ENCODE measurements at places on chromosomes 3 and 15.

- DNase-seq: no peak
Measured at GRCh38 chr3:45881078-45882022, 5.0 kb upstream of the CCR9 start.

DNA sequence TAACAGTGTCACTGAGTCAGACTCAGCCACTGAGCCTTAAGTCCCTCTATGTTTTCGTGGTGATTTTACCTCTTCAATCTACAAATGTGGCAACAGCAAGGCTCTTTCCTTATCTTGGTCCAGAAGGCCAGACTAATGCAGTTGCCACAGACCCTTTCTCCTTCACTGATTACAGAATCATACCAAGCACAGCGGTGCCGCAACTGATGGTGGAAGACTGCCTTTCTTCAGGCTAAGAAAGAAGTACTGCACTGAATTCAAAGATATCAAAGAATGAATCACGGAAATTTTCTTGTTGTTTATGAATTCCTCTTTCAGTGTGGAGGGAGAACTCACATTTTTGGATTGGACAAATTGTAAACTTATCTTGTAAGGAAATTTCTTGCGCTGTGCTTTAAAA, 18.6 kb downstream of the DCP1A start:
- no peak for DNase-seq

- DNase-seq: peak; percentile 82
Measured at GRCh38 chr3:120622870-120623726, 27.0 kb downstream of the NDUFB4 start.

DNA sequence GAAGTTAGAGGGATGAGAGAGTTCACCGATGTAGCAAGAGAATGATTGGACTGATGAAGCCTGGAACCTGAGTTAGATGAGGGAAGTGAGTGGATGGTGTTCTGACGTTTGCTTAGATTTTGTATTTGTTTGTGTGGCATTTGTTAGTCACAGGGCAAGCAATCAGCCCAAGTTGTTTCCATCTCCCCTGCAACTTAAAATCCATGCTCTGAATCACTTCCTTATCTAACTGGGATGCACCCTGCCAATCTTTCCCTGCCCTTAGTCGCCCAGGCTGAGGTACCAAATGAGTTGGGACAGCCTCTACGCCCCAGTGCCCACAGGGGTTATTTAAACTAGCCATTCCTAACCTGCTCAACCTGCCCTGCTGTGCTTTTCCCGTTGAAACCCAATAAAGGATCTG, 12.6 kb downstream of the PAQR5 start:
- no peak for DNase-seq

GRCh38 chr3:58693940-58694850, 27.6 kb upstream of the FAM3D start:
- no peak for DNase-seq

- DNase-seq: peak; percentile 35
Measured at GRCh38 chr15:59349680-59350420, 22.8 kb downstream of the MYO1E start.

GRCh38 chr3:191296041-191296541, 33.1 kb upstream of the CCDC50 start:
- DNase-seq: no peak

- DNase-seq: no peak
Measured at GRCh38 chr15:72154316-72154715, 36.1 kb downstream of the SENP8 start.

DNA sequence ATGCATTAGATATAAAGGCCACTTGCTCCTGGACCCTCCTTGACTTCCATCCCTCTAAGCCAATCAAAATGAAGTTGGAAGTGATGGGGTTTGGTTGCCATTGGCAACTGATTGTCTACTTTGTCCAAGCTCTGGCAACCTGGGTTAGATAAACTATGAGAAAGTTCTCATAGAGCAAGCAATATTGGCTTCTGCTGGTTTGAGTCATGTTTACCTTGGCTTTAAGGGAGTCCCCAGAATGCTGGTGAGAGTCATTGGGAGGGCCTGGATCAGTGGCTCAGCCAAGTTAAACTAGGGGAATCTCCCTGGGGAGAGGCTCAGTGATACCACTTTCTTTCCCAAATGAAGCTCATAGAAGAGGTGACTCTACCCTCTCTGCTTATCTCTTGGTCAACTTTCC, 176.3 kb upstream of the ROPN1 start:
- no peak for DNase-seq

DNA sequence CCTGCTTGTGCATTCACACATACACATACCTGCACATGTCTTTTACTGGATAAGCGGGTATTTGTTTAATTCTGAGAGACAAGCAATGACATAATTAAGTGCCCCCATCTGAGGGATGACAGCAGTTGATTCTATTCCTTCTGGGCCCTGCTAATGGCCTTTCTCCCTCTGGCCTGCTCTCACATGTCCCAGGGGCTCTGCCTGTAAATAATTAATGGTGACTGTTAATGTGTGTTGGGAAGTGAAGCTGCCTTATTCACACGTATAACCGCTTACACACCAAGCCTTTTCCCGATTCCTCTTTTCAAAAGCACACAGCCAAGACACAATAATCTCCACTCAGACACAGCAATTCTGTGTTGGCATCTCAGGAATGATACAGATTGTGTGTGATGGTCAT, 47.8 kb downstream of the LRRK1 start:
- no peak for DNase-seq

- DNase-seq: no peak
Measured at GRCh38 chr15:80514071-80514780, 110.0 kb downstream of the ARNT2 start.

- peak; percentile 67 for DNase-seq
Measured at GRCh38 chr15:74203914-74204431, 1.4 kb upstream of the STRA6 start.

DNA sequence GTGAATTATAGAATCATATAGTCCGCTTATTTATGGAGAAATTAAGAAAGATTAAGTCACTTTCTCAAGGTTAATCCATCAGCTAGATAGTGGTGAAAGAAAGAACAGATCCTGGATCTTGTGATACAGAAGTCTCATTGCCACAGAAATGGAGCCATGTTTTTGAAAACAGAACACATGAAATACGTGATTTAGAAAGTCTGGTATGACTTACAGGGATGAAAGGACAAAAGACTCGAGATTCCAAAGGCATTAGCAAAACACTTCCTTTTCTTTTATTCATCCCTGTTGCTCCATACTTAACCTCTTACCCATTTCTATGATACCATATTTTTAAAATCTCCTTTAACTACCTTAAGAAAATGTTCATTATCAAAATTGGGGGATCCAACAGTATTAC, 40.0 kb upstream of the TEX9 start:
- DNase-seq: no peak

GRCh38 chr15:68205954-68206539, 915 bp upstream of the CALML4 start:
- peak; percentile 83 for DNase-seq

DNA sequence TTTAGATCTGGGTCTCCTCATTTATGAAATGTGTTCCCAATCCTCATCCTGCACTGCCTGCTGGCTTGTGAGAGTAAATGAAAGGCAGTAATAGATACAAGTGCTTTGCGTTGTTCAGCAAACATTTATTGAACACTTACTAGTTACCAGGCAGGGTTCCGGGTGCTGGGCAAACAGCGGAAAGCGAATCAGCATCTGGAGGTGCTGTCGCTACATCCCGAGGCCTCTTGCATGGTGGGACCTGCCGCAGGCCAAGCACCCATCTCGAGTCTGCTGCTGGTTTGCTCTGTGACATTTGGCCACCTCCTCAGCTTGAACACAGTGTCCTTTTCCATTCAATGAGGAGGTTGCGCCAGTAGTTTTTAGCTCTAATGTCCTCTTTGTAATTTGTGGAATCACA, 24.8 kb downstream of the TRAK1 start:
- DNase-seq: no peak

DNA sequence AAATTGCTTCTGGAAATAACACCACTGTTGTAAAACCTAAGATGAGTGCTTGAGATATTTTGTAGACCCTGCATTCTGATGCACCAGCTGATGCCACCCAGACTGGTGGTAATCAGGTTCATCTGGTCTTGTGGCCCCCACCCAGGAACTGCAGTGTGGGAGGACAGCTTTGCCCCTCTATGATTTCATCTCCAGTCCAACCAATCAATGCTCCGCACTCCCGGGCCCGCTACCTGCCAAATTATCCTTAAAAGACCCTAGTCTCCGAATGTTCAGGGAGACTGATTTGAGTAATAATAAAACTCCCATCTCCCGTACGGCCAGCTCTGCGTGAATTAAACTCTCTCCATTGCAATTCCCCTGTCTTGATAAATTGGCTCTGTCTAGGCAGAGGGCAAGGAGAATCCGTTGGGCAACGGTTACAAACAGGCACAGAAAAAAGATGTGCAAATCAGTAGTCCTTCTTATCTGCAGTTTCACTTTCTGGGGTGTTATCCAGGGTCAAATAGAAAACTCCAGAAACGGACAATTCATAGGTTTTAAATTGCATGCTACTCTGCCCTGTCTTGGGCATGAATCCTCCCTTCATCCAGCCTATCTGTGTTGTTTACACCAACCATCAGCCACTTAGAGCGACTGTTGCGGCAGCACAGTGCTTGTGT, 29.2 kb upstream of the TRPM1 start:
- DNase-seq: no peak

- no peak for DNase-seq
Measured at GRCh38 chr3:59990915-59991314, 941.1 kb upstream of the CFAP20DC start.

DNA sequence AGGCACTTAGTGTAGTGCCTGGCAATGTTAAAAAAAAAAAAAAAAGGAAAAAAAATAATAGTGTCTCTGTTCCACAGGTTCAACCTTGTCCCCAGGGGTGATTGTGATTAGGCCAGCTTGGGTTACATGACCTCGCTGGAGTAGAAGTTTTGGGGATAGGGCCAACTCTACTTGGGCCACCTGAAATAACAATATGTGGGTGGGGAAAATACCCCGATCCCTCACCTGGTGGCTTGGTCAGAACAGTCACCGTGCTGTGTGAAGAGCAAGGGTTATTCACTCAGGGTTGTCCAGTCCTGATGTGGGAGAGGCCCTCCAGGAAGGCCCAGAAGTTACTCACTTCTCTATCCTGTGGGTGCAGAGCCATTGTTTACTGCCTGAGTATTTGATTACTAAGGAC, 19.5 kb downstream of the XYLB start:
- no peak for DNase-seq

DNA sequence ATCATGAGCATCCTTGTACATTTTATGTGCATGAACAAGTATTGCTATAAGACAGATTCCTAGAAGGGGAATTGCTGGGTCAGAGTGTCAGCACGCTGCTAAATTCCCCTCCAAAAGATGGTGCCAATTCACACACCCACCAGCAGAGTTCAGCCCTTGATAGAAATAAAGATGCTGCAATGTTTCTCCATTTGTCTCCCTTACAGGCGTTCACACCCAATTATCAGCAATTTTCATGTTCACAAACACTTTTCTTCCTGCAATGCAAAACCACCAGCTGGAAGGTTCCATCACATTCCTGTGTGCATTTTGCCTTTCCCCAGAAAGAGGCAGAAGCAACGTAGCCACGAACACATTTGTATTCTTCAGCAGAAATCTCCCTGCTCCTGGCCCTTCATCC, 3.3 kb upstream of the TAMM41 start:
- no peak for DNase-seq

DNA sequence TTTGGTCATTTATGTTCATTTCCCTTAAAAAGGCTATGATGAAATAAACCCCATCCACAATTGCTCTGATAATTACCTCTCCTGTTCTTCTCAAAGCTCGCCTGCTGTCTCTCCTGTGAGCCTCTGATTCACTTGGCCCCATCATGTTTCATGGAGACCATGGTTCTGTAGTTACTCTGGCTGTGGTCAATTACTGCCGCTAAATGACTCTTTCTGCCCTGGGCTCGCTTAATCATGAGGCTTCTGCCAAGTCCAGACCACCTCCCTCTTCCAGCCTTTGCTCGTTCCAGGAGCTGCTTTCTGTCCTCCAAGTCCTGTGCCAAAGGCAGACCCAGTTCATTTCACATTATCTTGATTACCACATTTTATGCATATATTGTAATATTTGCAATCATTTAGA, 91.9 kb downstream of the THSD4 start:
- DNase-seq: no peak

GRCh38 chr15:80211976-80212375, 40.0 kb downstream of the CTXND1 start:
- DNase-seq: no peak

GRCh38 chr3:127760791-127761440, 61.4 kb downstream of the MGLL start:
- DNase-seq: no peak

- no peak for DNase-seq
Measured at GRCh38 chr3:175489406-175489805, 630.3 kb downstream of the NAALADL2 start.

DNA sequence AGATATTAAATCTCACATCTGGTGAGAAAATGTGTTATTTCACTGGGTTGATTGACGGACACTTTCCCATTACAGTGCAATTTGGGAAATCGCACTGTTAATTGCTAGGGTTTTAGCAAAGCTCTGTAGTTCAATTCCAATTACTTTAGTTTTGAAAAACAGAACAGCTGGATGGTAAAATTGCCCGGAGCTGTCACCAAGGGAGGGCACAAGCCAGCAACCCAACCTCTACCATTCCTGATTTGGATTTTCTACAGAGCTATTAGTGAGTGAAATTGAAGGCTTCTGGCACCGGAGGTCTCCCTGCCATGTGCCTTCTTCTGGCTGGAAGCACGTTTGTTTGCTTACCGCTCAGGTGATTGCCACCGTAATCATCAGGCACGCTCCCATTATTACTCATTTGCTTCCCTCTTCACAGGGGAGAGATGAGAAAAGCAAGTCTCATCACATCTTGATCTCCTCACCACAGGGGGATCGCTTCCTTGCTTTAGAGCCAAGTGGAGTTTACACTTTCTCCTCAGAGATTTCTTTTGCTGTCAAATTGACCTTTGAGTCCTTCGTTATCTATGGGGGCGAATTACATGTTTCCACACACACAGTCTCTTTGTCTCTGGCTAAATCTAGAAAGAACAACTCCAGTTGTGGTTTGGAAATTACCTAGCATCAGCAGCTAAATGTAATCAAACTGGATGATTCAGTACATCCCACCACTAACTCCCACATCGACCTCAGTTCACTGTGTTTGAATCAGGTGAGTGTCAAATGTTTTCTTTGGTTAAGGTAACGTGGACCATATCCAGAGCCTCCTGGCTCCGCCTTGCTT, 421.7 kb upstream of the GOLIM4 start:
- DNase-seq: no peak

DNA sequence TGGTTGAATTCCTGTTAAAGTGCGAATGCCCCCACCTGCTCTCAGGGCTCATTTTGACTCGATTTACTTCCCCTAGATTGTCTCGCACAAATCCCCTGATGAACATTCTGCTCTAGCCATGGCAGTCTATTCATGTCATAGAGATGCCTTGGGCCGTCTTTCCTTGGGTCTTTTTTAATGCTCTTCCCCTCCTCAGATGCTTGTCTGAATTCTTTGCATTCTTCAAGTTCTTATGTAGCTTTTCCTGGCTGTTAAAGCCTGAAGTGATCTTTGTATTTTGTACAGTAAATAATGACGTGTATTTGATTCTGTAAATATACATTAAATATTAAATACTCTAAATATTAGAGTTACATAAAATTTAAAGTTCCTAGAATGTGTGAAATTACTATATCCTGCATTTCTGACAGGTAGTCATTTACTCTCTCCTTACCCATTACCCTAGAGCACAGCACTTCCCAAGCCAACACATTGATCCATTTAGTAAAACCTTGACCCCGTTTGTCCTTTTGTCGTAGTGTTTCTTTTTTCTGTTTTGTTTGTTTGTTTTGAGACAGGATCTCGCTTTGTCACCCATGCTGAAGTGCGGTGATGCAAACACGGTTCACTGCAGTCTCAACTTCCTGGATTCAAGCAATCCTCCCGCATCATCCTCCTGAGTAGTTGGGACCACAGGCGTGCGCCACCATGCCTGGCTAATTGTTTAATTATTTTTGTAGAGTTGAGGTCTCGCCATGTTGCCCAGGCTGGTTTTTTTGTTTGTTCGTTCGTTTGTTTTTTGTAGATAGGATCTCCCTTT, 47.9 kb downstream of the YEATS2 start:
- DNase-seq: peak; percentile 82
